Right renal pelvis (tissue), 4 donors: ENCODE measurements at places on chromosomes 4 and X.

GRCh38 chrX:153794897-153795816, 689 bp downstream of the SSR4 start:
- no peak for DNase-seq

GRCh38 chr4:152613841-152614721, 65.7 kb downstream of the TMEM154 start:
- DNase-seq = no peak

- DNase-seq = no peak
These were observed 5.5 kb downstream of the SAT1 start for GRCh38 chrX:23788521-23788920.

GRCh38 chr4:47238667-47239066, 207.3 kb downstream of the GABRB1 start:
- no peak for DNase-seq

GRCh38 chrX:153865685-153866084, 20.3 kb downstream of the L1CAM start:
- no peak for DNase-seq

DNA sequence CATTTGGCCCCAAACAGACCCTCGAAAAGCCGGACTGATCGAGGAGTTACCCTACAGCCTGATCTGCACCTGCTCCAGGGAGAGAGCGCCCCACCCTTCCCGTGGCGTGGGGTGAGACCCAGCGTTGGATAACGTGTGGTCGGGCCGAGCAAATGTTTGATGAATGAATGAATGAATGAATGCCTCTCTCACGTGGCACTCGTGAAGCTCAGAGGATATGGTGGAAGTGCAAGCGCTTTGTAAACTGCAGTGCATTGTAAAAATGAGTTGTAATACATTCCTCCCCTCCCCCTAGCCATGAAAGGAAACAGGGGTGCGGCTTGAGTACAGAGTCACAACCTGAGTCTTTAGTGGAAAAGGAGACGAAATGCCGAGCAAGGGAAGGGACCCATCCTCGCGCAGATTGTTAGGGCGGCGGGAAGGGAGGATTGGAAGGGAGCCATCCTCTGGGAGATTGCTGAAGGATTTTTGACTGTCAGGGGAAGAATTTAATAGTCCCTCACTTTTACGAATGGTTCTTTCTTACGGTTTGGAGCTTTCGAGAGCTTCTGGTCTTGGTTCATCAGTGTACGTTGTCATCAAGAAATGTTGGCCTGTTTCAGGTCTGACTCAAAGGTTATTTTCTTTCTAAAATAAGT, 772 bp upstream of the FBXW7 start:
- peak; percentile 41 for DNase-seq
